ENCODE measurements at places on chromosomes 13 and 19. TPM values are rescaled to one million over a fixed set of nuclear protein-coding genes. Genes with fewer than 3 reads are reported as not detected.

GRCh38 chr19:55028757-55029156 is 9.3 kb downstream of the GP6 start:
- DNase-seq: no peak

GRCh38 chr19:48487544-48487943 is 18.4 kb downstream of the CYTH2 start:
- DNase-seq: no peak

DNA sequence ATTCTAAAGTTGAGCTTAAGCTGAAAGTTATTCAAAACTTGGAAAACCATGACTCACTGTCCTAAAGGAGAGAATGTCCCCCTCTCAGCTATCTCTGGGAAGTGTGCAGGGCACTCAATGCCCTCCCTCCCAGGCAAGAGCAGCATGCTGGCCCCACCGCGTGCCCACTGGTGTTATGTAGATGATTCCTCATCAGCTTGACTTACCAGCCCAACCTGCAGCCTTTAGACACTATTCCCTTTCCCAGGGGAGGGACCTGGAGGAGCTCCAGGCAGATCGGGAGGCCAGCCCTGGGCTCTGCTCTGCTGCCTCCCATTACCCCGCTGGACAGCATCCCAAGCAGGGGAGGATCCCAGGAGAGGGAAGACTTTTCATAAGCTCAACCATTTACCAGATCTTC is 124.6 kb downstream of the FGF14 start:
- DNase-seq: no peak

DNA sequence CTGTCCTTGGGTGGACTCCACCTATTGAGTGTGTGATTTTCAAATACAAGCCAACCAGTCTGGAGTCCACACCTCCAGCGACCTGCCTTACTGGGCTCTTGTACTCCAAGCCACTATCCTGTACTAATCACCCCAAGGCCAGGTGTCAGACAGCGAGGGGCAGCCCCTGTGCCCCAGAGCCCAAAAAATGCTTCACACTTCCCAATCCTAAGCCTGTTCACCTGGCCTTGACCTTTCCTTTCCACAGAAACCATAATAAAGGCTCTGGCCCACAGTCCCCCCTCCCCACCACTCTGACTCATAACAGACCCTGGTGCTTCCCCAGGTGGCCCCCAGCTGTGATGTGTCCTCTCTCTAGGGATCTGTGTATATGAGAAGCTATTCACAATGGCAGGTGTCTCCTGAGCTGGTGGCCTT is 3.9 kb downstream of the CD209 start:
- no peak for DNase-seq

DNA sequence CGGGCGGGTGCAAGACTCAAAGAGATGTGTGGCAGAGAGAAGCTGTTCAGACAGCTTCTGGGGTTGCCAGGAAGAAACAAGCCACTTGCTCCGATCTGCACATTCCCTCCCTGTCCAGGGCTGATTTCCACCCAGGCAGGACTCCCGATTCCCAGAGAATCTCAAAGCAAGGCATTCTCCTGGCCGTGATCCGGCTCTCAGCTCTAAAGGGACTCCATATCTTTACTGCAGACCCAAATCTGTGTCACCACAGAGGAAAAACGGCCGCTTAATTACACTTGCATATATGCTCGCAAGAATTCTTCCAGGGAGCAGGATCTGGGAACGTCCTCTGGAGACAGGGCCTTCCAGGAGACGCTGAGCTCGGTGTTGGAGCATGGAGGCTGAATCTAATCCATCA is 25.7 kb downstream of the GNG7 start:
- no peak for DNase-seq

- no peak for DNase-seq
These were observed 9.9 kb downstream of the FXYD5 start for GRCh38 chr19:35164418-35164817.

The ZNF578 gene
- 2.7 TPM for total RNA-seq

DNA sequence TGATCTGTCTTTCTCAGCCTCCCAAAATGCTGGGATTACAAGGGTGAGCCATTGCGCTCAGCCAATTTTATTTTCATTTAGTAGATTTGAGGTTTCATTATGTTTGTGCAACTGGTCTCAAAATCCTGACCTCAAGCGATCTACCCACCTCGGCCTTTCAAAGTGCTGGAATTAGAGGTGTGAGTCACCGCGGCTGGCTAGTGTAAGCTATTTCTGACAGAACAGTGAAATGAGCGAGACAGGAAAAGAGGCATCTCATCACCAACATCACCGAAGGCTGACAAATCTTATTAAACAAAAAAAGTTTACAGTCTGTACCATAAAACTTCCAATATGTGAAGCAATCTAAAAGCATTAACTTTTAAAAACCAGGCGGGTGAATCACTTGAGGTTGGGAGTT is 12.2 kb upstream of the ZNF888 start:
- no peak for DNase-seq

DNA sequence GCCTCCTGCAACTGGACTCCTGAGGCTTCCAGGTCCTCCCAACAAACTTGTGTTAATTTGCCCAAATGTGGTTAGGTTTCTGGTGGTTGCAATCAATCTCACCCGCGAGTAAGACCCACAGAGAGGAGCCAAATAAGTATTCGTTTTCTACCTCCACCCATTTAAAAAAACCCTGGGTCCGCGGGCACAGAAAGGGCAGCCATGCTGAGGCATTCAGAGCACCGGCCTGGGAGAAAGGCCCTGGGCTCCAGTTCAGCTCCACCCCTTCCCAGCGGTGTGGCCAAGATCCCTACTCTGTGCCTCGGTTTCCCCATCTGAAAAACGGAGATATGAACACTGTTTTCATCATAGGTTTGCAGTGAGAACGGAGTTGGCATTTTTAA is 56.9 kb downstream of the PEPD start:
- no peak for DNase-seq

GRCh38 chr13:36432106-36432544 is at the start of gene CCNA1:
Gene CCNA1, plus strand, starts transcription at chr13:36432495. Its CDS starts 562 bp downstream, at chr13:36433057.
- peak; percentile 23 for DNase-seq

DNA sequence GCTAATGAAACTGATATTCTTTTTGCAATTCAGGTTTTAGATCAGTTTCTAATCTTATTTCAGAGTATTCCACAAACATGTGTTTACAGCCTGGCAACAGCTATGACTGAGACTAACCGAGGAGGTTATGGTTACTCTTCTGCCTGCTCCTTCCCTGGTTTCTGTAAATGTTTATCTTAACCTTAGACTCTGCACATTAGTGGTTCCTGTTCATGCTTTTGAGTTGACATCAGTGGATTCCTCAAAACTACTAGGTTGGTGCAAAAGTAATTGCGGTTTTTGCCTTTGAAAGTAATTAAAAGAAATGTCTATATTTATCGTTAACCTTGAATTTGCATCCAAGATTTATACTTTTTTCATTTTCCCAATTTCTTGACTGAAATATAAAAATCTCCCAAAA is 237.0 kb upstream of the TSHZ3 start:
- no peak for DNase-seq

GRCh38 chr19:38679839-38680238 is 32.4 kb downstream of the ACTN4 start:
- no peak for DNase-seq

GRCh38 chr13:60869225-60869624 is 472.2 kb downstream of the TDRD3 start:
- no peak for DNase-seq

The UBE2L5 gene
- not detected for total RNA-seq

- DNase-seq: peak; percentile 60
These were observed 3.3 kb downstream of the LYL1 start for GRCh38 chr19:13099073-13099999.

GRCh38 chr19:34841780-34842179 is 68.8 kb upstream of the ZNF599 start:
- no peak for DNase-seq

The LRG1 gene
- 0.56 TPM for total RNA-seq

DNA sequence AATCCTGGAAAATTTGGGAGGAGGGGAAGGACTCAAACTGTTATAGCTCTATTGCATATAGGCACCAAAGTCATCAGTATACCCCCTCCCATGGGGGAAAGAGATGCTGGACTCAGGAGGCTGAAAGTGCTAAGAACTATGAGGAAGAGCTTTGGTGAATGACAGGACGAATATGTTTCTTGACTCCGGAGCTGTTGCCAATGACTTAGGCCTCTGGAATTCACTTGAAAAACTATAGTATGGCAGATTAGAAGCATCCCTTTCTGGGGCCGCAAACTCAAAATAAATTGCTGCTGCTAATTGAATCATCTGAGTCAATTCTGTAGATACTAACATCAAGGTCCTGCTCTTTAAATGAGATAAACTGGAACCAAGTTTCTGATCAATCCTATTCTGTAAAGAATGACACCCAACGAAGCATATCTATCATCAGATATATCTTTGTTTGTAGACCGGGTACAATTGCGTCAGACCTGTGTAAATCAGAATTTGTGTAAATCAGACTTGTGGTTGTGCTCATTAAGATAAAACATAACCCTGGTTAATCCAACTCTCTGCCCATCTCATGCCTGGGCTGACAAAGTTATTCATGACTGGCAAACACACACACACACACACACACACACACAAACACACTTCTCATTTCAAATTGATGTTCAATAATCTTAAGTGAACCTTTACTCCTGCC is 1793.8 kb upstream of the PCDH20 start:
- no peak for DNase-seq

GRCh38 chr19:42619271-42619670 is 24.5 kb upstream of the CEACAM8 start:
- DNase-seq: no peak

The PLEKHG2 gene
- total RNA-seq: 29.1 TPM

The IZUMO4 gene
- total RNA-seq: 2.6 TPM

The OLFM2 gene
- total RNA-seq: 37.2 TPM

DNA sequence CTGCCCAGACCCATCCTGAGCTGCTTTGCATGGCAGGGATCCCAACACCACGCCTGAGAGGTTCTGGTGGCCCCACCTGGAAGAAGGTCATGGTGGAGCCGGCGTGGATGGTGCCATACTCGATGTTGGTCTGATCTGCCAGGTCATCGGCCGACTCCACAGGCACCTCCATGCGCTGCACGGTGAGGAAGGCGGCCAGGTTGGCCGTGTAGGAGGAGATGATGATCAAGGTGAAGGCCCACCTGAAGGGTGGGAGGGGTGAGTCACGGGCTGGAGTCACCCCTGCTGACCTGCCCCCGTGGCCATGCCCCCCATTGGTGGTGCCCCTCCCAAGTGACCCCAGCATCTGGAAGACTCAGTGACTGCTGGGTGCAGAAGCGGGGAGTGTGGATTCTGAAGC is 12.5 kb upstream of the ATP1A3 start:
- no peak for DNase-seq

The ZNF66 gene
- 22.1 TPM for total RNA-seq

The VSTM2B gene
- total RNA-seq: not detected

GRCh38 chr13:41533266-41534052 is 76.1 kb downstream of the RGCC start:
- DNase-seq: no peak

The TEX26 gene
- not detected for total RNA-seq

DNA sequence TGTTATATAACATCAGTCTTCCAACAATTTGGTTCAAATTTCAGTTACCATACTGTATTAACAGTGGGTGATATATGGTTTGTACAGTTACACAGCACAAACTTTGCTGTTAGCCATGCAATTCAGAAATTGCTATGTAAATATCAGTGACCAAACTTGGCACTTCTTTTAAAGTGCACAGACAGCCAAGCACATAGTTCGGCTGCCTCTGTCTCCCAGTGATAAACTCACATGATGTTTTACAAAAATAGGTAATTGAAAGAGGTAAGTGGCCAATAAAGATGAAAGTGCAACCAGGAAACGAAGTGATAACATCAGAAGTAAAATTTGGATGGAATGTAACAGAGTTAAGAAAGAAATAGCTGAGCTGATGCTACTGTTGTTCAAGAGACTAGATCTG is 143.9 kb downstream of the PCDH9 start:
- no peak for DNase-seq

DNA sequence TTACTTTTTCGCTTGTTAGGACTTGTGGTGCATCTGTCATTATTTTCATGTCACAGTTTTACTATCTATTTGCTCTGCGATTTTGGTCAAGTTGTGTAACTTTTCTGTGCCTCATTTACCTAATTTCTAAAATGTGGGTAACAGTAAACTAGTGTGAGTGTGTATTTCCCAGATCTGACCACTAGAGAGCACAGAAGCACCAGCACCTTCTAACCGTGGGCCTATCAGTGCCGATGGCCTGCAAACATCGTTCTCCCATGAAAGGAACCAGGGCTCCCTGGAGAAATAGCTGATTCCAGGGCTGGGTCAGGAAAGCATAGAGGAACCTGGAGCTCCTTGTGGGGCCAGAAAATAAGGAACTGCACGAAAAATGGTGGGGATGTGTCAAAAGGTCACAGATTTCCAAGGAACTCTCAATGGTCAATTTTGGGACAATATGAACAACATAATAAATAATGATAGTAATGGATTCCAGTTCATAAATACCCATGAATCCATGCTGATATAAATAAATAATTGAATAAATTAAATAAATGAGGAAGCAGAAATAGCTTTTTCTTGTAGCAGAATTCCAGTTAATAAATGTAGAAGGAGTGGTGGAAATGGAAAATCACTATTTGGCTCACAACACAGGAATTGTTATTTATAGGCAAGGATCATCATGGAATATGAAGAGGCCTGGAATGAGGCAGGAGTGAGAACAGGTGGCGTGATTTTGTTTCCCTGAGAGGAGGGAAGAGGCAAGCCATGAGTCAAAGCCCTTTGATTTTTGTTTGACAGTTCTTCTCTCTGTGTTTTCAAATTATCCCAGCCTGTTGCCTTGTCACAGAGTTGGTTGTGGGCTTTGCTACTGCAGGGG is 31.1 kb downstream of the CEACAM8 start:
- peak; percentile 36 for DNase-seq

The PPP1R13L gene
- 41.2 TPM for total RNA-seq

DNA sequence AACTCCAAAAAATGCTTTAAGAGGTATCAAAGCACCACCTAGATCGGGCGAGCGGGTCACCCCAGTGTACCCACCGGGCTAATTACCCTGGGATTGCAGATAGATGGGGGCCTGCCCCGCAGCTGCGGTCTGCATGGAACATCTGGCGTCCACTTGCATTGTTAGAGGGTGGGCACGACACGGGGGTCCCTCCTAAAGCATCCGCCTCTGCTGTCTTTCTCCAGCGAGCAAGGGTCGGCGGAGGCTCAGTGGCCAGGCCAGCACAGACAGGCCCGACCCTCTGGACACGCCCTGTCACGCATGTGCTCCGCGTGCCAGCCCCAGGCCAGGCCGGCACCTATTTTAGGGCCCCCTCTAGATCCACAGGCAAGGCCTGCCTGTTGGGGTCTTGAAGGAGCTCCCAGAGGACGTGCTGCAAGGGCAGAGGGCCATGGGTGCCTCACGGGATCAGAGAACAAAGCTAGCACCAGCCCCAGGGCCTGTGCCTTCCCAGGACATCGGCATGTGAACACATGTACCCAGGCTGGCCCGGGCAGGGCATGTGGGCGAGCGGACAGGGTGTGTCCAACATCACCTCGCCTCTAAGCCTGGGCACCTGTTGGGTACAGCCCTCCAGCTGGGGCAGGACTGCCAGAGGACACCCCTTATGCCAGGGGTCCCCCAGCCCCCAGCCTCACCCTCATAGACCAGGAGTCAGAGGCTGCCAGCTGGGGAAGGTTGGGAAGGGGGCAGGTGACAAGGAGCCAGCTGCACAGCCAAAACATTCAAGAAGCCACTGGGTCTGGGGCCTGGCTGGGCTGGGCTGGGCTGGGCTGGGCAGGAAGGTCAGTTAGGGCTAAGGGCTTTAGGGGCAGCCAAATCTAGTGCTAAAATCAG is 35.6 kb upstream of the NANOS3 start:
- peak; percentile 48 for DNase-seq

GRCh38 chr13:44181931-44182330 is 191.7 kb upstream of the SERP2 start:
- DNase-seq: no peak
